Foreskin keratinocyte (primary cell): ENCODE measurements at places on chromosomes 12 and 14.

GRCh38 chr14:28630100-28630499 is 136.5 kb upstream of the FOXG1 start:
- DNase-seq = no peak

DNA sequence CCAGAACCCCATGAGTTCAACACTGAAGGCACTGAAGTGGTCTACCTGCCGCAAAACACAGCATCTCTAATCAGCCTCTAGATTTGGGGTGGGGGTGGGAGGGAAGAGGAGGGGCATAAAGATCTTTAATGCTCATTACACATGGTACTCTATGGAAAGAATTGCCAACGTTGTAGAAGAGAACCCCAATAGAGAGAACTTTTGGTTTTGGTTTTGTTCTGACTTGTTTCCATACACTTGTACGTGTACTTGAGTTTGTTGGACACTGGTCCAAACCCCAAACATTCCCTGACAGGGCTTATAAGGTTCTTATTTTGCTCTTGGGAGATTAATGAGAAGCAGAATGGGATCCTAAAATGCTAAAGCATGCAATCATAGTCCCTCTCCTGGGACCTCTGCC is 31.0 kb downstream of the GNPTAB start:
- no peak for DNase-seq

DNA sequence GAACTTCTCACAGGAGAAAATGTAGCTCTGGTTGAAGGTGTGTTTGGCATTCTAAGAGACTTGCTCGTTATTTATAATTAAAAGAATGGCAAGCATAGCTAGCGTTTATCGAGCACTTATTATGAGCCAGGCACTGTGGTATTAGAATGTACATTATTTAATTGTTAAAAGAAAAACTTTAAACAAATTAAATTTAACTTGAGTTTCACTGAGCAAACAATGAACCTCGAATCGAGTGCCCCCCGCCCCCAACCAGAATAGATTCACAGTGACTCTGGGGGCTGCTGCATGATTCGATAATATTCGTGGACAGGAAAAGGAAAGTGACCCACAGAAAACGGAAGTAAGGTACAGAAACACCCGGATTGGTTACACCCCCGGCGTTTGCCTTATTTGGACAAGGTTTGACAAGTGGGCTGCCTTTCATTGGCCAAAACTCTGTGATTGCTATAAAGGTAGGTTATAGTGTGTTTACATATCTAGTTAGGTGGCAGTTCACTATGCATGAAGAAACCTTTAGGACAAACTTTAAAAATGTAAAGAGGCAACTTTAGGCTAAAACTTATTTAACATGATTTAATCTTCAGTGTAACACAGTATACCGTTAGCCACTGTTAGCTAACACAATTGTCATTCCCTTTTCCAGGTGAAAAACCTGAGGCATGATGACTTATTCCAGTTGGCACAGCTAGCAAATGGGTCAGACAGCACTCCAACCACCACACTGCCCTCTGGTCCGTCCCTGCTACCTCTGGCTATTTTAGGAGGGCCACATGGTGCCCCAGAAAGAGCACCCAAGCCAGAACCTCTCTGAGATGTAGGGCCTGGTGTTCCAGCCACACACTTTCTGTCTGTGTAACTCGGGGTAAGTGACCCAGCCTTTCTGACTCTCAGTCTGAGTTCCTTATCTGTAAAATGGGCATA is 7.1 kb downstream of the SCNN1A start:
- no peak for DNase-seq

DNA sequence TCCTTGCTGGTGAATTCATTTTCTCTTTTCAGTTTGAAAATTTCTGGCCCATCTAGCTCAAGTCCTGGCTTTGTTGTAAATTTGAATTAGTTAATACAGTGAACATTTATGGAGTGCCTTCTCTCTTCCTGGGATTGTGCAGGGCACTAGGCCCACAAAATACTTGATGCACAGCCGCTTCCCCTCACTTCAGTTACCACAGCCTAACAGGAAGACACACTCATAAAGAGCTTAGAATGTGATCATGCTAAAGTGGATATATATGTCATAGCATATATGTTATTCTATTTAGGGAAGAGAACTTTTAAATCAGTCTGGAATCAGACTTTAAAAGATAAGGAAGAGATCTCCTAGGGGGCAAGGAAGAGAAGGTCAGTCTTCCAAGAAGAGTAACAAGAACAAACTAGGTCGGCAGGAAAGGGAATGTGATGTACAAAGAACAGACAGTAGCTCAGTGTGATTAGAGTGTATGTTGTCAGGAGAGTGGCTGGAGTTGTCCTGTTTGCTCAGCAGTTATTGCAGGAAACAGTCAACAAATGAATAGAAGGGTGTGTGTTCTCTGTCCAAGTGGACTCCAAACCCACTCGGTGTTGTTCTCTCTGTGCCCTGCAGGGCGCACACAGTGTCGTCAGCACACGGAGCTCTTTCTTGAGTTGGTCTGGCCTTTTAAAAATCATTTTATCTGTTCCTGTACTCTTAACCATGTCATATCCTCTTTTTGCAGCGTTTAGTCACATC is 74.4 kb downstream of the DAAM1 start:
- DNase-seq = no peak

DNA sequence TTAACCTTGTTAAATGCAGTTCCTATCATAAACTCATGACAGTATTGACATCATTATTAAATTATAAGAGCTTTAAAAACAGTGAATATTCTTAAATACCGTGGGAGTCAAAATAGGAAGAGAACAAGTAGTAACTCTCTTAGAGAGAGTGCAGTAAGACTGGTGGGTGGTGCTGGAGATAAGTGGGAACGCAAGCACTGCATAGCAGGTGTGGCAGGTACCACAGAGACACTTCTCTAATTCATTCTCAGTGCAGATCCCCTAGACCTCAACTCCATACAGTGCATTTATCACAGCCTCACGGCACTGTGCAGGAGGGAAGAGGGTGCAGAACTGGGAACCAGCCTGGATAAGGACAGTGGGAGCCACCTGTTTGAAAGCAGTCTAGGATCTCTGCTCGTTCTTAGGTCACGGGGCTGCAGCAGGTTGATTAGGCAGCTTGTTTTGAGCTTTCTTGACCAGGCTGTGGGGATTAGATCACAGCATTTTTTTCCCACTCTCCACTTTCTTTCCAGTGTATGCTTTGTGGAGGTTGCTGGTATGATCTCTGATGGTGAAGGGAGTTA is 165.6 kb downstream of the PRKCH start:
- no peak for DNase-seq

- no peak for DNase-seq
Observed at GRCh38 chr12:75978677-75979076, 52.9 kb downstream of the PHLDA1 start.

DNA sequence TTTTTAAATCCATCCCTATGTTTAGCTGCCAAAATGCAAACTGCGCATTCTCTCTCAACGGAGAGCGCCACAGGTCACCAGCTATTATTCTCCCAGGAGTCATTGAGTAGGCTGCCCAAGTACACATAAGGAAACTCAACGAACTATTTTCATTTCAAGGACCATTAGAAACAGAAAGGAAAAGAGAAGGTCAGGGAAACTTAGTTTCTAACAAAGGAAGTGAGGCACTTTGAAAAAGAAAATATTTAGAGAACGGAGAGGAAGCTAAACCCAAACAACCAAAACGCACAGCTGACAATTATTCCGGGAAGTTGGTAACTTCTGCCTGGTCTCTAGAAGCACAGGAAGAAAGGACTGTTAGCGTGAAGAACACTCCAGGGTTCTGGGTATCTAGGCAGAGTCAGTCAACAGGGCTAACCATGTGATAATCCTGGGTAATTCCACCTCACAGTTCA is 23.5 kb downstream of the GPHB5 start:
- no peak for DNase-seq

DNA sequence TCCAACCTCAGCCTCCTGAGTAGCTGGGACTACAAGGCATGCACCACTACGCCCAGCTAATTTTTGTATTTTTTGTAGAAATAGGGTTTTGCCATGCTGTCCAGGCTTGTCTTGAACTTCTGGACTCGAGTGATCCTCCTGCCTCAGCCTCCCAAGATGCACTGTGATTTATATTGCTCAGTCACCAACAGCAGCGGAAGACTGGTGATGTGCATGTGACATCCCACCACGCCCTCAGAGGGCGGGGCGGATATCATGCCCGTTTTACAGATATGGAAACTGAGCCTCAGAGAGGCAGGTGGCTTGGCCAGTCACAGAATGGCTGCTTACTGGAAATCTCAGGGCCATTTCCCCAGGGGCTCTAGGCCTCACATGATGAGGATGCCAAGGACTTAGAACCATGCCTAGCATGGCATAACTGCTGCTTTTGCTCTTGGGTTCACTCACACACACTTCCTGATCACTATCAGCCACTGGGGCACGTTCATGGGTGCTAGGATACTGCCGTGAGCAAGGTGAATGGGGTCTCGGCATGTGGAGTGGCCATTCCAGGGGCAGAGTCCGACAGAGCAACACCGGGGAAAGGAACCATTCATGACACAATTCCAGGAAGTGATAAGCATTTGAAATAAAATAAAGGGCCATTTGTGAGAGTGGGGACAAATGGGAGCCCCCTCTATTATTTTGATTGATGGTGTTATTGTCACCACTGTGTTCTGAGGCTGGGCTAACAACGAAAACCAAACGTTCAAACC is 31.9 kb downstream of the RBM19 start:
- DNase-seq = no peak

GRCh38 chr12:46892034-46892705 is 66.4 kb upstream of the SLC38A4 start:
- DNase-seq = no peak

DNA sequence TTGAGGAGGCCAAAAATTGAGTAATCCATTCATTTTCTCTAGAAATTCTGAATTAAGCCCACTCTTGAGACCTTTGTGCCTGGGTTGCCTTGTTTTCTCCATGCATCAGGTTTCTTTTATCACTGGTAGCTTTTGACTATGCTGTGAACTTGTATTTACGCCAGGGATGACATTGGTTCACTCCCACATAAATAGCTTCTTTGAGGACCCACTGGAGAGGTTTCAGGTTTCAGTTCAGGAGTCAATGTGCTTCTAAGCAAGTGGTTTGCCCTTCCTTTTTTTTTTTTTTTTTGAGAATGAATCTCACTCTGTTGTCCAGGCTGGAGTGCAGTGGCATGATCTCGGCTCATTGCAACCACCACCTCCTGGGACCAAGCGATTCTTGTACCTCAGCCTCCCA is 10.2 kb upstream of the SLC17A8 start:
- no peak for DNase-seq

DNA sequence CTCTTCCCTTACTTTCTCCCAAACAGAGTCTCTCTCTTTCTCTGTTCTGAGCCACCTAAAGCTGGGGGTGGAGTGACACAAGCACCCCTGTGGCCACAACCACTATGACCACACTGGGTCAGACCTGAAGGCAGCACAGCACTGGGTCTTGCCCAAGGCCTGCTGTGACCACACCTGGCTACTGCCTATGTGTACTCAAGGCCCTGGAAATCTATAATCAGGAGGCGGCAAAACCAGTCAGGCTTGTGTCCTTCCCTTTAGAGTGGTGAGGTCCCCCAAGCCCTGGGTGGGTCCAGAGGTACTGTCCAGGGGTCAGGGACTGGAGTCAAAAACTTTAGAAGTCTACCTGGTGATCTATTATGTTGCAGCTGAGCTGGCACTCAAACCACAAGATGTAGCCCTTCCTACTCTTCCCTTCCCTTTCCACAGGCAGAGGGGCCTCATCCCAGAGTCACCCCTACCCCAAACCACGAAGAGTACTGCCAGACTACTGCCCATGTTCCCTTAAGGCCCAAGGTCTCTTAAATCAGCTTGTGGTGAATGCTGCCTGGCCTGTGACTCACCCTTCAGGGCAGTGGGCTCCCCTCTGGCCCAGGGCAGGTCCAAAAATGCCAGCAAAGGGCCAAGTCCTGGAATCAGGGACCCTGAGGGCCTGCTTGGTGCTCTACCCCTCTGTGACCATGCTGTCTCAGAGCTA is 179.8 kb upstream of the DYRK2 start:
- DNase-seq = no peak

GRCh38 chr12:90360300-90360699 is 594.7 kb downstream of the CCER1 start:
- peak; percentile 85 for DNase-seq
